SHP77 treated with DMSO at 0.1 percent for 48 hours (cell line): ENCODE measurements at places on chromosomes 7 and 10.

DNA sequence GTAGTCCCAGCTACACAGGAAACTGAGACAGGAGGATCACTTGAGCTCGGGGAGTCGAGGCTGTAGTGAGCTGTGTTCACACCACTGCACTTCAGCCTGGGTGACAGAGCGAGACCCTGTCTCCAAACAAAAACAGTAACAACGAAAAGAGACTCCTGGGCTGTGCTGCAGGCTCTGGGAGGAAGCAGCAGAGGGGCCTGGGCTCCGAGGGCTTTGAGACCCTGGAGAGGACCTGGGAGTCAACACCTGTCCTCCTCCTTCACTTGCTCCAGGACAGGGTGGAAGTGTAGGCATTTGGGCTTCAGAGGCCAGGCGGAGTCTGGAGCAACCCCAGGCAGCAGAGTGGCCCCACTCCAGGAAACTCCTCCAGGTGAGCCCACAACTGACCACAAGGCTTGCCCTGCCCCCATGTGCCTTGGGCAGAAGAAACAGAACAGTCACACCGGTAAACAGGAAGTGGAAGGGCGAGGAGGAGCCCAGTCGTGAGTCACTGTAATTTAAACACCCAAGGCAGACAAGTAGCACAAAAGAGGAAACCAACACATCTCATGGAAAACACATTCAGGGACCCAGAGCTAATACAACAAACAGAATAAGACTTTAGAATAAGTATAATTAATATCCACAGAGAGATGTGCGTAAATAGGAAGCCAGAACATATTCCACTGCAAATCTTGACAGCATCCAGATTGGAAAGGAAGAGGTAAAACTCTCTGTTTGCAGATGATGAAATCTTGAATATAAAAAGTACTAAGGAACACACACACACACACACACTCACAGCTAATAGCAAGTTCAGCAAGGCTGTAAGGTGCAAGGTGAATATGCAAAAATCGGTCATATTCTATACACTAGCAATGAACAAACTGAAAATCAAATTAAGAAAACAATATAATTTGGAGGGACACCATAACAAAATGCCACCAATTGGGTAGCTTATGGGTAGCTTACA lies 20.5 kb upstream of the RASGEF1A start:
- no peak for DNase-seq

- no peak for DNase-seq
Observed at GRCh38 chr10:33773886-33774480, 439.5 kb upstream of the NRP1 start.

GRCh38 chr7:112238330-112238729 lies 31.8 kb downstream of the ZNF277 start:
- no peak for DNase-seq

GRCh38 chr10:116853287-116853686 lies 4.0 kb downstream of the ENO4 start:
- no peak for DNase-seq

- DNase-seq = no peak
Observed at GRCh38 chr10:88032566-88032965, 169.1 kb downstream of the PTEN start.

DNA sequence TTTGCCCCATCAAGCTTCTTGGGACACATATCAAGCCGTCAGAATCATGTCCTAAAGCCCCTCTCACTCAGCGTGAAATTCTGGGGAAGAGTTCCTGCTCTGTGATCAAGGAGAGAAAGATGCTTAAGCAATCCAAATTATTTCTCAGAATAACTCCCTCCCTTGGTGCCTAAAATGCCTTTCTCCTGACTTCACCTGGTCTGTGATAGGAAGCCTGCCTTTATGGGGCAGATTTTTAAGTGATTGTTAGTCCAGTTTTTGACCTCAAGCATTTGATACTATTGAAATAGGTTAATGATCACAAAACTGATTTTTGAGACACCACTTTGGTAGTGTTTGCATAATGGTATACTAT lies 76.4 kb upstream of the MAGI2 start:
- no peak for DNase-seq

DNA sequence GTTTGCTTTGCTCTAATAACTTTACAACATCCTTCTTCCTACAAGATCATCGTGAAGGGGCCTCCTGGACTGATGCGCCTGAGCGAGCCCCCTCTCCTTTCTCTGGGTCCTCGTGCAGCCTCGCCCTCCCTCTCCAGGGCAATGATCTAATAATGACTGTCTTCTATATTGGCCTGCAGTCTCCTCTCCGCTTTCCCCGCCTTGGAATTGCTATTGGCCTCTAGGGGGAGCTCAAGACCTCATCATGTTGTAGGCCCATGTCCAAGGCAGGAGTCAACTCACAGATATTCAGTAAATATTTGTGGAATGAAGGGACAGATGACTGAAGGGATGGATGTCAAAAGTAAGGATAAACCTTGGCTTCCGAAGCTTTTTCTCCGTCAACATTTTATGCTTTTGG lies 1180.3 kb downstream of the TYW1 start:
- DNase-seq = peak; percentile 47

- no peak for DNase-seq
Observed at GRCh38 chr7:112350585-112350984, 99.7 kb upstream of the IFRD1 start.

DNA sequence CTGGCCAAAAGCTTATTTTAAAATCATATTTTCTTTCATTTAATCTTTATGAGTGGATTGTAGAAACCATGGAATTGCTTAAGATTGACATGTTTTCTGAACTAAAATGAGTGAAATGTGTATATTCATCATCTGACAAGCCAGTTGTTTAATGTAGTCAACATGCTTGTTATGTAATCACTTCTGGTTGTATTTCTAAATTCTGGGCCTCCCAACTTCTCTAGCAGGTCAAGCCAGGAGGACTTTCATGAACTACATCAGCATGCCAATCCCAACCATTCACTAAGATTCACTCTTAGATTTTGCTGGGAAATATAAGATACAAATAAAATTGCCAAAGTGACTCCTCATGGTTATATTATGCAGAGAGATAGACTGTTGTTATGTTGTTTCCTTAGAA lies 21.1 kb upstream of the MAP3K8 start:
- DNase-seq = no peak

GRCh38 chr10:116147147-116147905 lies 125.7 kb downstream of the GFRA1 start:
- no peak for DNase-seq
